ENCODE measurements at places on chromosomes 12 and 14.

DNA sequence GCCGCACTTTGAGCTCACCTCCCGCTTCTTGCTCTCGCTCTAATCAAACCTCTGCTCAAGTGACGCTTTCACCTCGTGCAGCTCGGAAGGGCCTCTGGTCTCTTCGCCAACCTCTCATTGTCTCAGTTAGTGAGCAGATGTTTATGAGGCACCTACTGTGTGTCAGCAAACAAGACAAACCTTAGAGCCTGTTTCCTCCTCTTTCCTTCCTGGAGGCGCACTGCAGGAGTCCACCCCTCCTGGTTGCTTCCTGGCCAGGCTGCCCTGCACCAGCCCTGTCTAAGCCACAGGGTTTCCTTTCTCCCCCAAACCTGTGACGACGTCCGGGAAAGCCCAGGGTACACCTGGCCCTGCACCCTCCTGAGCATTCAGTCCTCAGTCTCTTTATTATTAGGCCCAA is 84.2 kb downstream of the PHETA1 start:
- DNase-seq = no peak

- DNase-seq = peak; percentile 33
These were observed 46.7 kb upstream of the FICD start for GRCh38 chr12:108468196-108468968.

DNA sequence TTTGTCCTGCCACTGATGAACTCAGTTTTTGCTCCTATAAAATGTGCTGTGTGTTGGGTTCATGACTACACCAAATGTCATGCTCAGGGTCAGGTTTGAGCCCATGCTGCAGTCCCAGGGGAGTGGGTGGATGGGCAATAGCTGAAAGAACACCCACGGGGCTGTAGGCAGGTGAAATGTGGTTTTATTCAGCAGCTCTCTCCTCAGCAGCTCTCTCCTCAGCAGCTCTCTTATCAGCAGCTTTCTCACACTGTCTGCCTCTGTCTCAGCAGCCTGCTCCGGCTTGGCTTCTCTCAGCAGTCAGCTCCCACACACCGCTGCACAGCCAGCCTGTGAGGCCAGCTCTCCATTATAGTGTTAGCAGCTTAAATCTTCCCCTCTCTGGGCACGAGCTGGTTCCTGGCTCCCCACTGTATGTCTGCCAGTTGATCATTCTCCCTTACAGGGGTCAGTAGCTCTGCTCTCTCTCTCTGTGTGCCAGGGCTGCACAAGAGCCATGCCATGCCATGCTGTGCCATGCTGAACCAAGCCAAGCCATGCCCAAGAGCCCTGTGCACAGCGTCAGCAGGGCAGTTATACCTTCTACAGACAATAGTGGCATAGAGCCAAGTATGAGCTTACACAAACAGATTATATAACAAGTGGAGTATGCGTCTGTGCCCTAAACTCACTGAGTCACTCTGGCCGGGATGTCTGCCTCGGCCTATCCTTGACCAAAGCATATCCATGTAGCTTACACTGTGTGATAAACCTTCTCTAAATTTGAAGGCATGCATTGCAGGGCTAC is 303.3 kb upstream of the TMPO start:
- DNase-seq = no peak

DNA sequence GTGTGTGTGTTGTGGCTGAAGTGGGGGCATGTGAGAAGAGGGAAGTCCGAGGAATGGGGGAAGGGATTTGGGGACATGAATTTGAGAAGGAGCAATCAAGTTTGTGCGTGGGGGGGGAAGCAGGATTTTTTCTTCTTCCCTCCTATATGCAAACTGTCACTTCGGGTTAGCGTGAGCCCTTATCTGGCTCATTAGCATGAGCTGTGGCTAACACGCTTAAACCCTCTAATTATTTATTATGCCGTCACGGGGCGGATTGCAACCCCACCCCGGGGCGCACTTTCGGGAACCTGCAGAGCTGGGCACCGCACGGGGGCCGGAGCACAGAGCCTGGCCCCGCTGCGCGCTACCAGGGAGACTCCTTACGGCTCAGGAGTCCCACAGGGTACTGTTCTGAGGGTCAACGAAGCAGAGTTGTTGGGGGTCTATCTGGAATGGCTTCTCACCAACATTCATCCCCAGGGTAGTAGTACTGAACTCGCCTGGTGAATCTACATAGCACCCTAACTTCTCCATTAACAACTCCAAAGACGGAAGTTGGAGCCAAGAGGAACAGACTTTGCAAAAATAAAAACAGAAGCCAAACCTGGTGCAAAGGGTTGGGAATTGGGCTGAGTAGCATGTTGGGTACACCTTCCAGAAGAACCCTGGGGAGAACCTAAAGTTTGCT is 6.4 kb upstream of the ASCL1 start:
- DNase-seq = no peak

GRCh38 chr12:69170293-69170692 is 69.1 kb upstream of the CPSF6 start:
- DNase-seq = no peak

DNA sequence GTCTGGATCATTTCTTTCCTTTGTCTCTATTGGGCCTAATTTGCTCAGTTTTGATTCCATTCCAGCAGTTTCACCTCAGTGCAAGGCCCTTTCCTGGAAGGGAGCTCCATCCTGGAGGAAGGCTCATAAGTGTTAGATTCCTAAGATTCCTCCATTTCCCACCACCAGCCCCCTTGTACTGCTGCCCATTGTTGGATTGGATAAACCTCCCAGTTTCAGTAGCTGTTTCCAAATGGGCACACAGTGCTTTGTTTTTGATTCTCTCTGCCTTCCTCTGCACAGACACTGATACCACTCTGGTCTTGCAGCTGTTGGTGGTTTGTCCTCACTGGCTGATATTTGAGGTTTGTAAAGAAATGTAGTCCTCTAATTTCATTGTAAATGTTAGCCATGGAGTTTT is 158.9 kb downstream of the SLC15A5 start:
- DNase-seq = no peak

- no peak for DNase-seq
These were observed 228.9 kb upstream of the CAND1 start for GRCh38 chr12:67039995-67040860.

DNA sequence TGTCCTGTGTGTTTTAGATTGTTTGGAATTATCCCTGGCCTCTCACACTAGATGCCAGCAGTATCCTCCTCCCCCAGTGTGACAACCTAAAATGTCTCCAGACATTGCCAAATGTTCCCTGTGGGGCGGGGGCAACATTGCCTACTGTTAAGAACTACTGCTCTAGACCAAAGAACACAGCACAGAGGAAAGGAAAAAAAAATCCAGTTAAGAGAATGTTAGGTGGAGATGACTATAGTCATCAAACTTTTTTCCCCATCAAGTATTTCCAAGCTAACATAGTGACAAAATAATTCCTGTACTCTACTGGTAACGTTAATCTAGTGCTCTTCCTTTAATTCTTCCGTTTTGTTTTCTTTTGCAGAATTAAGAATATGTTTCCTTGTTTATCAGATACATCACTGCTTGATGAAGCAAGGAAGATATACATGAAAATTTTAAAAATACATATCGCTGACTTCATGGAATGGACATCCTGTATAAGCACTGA is 3.5 kb downstream of the CDKN1B start:
- DNase-seq = no peak

DNA sequence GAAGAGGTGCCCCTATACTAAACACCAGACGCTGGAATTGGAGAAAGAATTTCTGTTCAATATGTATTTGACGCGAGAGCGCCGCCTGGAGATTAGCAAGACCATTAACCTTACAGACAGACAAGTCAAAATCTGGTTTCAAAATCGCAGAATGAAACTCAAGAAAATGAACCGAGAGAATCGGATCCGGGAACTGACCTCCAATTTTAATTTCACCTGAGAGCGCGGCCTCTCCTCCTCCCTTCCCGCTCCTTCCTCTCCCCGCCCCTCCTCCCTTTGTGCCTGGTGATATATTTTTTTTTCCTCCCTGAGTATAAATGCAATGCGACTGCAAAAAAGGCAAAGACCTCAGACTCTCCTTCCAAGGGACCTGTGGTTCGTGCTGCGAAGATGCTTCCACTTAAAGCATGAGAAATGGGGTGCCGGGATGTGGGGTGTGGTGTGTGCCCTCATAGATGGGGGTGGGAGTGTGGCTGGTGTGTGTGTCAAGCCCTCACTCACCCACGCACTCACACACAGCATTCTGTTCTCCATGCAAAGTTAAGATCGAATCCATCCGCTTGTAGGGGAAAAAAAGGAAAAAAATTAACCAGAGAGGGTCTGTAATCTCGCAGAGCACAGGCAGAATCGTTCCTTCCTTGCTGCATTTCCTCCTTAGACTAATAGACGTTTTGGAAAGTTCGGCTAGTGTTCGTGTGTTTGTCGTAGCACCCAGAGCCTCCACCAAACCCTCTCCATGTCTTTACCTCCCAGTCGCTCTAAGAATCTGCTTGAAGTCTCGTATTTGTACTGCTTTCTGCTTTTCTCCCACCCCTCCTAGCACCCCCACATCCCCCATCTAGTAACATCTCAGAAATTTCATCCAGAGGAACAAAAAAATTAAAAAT is 4.5 kb downstream of the HOXC10 start:
- DNase-seq = peak; percentile 58

GRCh38 chr14:58107947-58108552 is 44.0 kb downstream of the ARMH4 start:
- DNase-seq = peak; percentile 51

DNA sequence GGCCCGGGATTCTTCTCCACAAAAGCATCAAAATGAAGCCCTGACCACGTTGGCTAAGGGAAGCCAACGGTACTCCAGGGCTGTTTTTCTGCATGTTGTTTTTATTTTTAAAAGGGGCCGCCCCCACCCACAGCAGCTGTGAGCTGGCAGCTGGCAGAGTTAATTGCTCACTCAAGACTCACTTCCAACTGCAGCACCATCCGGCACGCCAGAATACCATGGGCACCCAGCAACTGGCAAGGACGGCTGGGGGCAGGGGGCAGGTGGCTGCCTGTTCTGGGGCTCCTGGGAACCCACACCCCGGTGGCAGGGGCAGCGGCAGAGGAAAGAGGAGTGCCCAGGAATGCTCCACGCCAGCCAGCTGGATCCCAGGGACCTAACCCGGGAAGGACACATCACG is 44.3 kb downstream of the NCOR2 start:
- DNase-seq = no peak

GRCh38 chr12:76041406-76041805 is 9.8 kb upstream of the PHLDA1 start:
- DNase-seq = no peak

DNA sequence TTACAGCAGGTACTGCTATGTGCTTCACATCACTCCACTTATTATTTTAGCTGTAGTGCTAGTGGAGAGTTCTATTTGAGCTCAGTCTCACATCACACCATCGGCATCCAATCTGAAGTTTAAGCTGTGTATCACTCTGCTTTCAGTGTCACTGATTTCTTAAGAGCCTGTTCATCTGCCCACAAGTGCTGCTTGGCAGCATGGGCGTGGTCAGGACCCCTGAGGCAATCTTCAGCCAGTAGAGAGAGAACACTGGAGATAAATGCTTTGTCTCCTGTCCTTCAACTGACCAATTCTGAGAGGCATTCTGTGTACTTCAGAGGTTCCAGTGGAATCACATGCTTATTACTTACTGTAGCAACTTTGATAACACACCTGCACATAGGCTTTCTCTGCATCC is 728.8 kb downstream of the RPS29 start:
- no peak for DNase-seq

- DNase-seq = no peak
These were observed 65.1 kb downstream of the MVK start for GRCh38 chr12:109638735-109639134.

DNA sequence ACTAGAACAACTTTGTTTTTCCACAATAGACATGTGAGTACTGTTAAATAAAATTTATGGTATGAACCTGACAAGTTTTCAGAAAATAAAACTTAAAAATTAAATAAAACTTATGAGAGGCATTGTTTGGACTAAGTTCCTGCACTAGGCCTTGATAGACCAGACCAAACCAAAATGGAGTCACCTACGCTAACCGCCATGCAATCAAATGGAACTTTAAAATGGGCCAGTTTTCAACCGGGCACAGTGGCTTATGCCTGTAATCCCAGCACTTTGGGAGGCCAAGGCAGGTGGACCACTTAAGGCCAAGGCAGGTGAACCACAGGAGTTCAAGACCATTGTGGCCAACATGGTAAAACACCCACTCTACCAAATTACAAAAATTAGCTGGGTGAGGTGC is 5.1 kb upstream of the RFC5 start:
- no peak for DNase-seq
